Lung (tissue), 17 donors: ENCODE measurements at places on chromosomes 3 and 15. TPM values are rescaled to one million over a fixed set of nuclear protein-coding genes. Genes with fewer than 3 reads are reported as not detected.
A peak's percentile ranks its signal among the peaks of the same experiment; 100 is the strongest.

GRCh38 chr3:149920119-149920518, 50.6 kb downstream of the PFN2 start:
- no peak for DNase-seq

- DNase-seq, result no peak
Measured at GRCh38 chr15:71784719-71785118, 25.6 kb upstream of the NR2E3 start.

GRCh38 chr3:113151461-113152031, 59.8 kb upstream of the BOC start:
- no peak for DNase-seq

DNA sequence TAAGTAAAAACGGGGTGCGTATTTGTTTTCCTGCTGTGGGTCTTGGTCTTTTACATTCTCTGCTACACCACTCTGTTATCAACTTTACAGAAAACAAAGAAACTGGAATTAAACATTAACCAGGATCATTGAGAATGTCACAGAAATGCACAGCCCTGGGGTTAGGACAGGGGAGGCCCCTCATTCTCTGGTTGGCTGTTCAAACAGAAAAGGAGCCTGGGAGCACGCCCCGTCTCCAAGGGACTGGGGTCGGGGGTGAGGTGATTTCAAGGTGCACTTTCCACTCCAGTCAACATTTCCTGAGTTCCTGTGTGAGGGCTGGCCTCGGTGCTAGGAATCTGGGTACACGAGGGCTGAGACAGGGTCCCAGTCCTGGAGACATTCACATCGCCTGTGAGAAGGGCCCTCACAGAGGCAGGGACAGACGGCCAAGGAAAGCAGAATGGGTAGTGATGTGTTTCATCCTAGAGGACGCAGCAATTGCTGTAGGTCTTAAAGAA, 30.3 kb downstream of the CPN2 start:
- no peak for DNase-seq

- no peak for DNase-seq
Measured at GRCh38 chr15:89129123-89129815, 41.0 kb downstream of the ABHD2 start.

GRCh38 chr3:97037294-97037943, 223.0 kb downstream of the EPHA6 start:
- DNase-seq, result no peak

- peak; percentile 75 for DNase-seq
Measured at GRCh38 chr15:55587321-55588069, 650 bp downstream of the PYGO1 start.

DNA sequence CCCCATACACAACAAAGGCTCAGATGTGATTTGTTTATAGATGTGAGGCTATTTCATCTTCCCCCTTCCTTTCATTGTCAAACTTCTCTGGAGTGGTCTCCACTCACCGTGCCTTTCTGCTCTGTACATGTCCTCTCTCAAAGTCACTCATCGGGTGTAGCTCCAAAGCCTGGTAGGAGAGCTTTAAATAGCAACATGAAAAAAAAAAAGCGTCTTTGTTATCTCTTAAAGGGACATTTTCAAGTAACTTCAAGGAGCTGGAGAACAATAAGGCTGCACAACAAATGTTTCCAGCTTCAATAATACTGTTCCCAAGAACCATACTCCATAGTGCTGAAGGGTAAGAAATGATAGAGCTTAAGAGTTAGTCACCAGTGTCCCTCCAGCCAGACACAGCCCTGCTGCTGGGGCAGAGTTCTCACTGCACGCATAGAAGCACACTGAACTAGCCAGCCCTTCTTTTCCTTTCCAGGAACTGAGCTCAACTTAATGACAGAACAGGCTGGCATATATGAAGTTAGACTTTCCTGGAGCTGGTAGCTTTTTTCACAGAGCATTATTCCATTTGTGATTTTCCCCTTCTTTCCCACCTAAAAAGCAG, 8.1 kb downstream of the FBXO40 start:
- no peak for DNase-seq

The TMOD2 gene
- 10.4 TPM for total RNA-seq

The HCLS1 gene
- total RNA-seq, result 23.9 TPM

The LSAMP gene
- 21.9 TPM for total RNA-seq

The TMC3 gene
- total RNA-seq, result 0.03 TPM

The NAA80 gene
- total RNA-seq, result 4.8 TPM

The COL6A5 gene
- total RNA-seq, result 7.4 TPM
